ENCODE measurements at places on chromosomes 4 and X. TPM values are rescaled to one million over a fixed set of nuclear protein-coding genes. Genes with fewer than 3 reads are reported as not detected.

The RGN gene
- under 0.01 TPM for total RNA-seq

The BCLAF3 gene
- 2.3 TPM for total RNA-seq

The APOOL gene
- 4.2 TPM for total RNA-seq

The QRFPR gene
- not detected for total RNA-seq

The CPXCR1 gene
- total RNA-seq, result not detected

The RHOH gene
- total RNA-seq, result not detected

Measured in epithelial cell of umbilical artery (primary cell).